ENCODE measurements at places on chromosomes 4 and X. TPM values are rescaled to one million over a fixed set of nuclear protein-coding genes. Genes with fewer than 3 reads are reported as not detected.
A peak's percentile ranks its signal among the peaks of the same experiment; 100 is the strongest.

GRCh38 chrX:148664995-148665394 is 164.6 kb downstream of the AFF2 start:
- DNase-seq = no peak

DNA sequence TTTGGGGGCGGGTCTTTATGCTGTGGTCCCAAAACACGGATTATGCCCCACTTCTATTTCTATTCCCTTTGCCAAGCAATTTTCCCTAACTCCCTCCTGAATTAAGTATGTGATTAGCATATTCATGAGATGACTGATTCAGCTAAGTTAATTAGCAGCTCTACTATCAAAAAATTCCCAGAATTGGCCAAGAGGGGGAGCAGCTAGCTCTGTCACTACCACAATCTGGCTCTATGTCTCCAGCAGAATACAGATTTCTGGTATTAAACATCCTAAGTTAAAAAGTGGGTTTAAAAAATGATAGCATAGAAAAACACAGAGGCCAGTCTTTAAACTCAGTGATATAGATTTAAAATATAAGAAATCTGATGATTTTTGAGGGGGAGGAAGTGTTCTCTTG is 80.3 kb downstream of the GPC4 start:
- DNase-seq = peak; percentile 41

DNA sequence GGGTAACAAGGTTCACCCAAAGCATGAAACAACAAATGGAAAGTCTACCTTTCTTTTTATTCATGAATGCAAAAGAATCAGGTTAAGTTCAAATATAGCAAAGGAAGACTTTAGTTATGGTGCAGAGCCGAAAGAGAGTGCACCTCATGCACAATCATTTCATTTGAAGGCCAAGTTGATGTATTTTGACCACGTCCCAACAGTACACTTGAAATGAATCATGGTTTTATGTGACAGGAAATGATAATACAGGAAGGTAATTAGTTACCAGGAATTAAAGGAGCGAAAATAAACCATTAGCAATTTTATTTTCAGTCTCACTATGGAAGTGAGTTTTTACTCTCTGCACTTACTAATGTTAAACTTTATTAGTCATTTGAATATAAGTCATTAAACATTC is 281.2 kb upstream of the DIAPH2 start:
- DNase-seq = no peak

DNA sequence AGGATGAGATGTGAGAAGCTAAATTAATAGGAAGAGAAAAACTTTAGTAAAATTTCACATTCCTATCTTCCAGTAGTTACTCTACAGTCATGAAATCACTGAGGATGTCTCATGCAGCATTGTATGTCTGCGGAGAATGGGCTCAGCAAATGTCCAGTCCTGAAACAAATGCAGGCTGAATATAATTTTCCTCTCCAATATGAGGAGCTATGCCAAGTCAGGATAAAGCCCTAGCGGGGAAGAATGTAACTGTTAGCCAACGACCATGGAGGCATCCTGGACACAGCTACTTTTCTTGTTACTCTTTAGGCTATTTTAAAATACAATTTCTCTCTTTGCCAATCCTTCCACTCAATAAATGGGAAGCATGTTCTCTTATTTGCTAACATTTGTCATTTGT is 127.7 kb downstream of the PRKX start:
- no peak for DNase-seq

DNA sequence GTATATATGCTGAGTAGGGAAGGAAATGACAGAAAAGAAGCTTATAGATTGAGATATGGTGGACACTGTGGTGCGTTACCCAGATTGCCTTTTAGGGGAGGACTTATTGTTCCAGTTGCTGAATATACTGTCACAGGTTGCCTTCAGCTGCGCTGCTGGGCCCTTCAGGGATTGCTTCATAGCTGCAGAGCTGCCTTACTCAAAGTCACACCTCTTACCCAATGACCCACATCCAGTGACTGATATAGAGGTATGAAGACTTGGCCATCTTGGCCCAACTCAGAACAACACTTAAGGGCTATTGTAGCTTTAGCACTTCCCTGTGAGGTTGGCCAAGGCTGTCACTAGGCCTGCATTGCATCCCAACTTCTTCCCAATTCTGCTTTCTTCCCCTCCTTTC is 63.4 kb upstream of the TMEM164 start:
- DNase-seq = no peak

- no peak for DNase-seq
These were observed 83.1 kb downstream of the MAGED1 start for GRCh38 chrX:51976503-51976902.

- no peak for DNase-seq
These were observed 133.8 kb downstream of the DDX53 start for GRCh38 chrX:23133551-23133950.

- DNase-seq = no peak
These were observed 280.2 kb upstream of the SLC7A11 start for GRCh38 chr4:138522366-138522765.

- DNase-seq = no peak
These were observed 61.5 kb downstream of the CORIN start for GRCh38 chr4:47776353-47776752.

- DNase-seq = no peak
These were observed 103.9 kb upstream of the PAQR3 start for GRCh38 chr4:79043138-79043537.

- no peak for DNase-seq
These were observed 64.4 kb downstream of the HAUS3 start for GRCh38 chr4:2177443-2178093.

DNA sequence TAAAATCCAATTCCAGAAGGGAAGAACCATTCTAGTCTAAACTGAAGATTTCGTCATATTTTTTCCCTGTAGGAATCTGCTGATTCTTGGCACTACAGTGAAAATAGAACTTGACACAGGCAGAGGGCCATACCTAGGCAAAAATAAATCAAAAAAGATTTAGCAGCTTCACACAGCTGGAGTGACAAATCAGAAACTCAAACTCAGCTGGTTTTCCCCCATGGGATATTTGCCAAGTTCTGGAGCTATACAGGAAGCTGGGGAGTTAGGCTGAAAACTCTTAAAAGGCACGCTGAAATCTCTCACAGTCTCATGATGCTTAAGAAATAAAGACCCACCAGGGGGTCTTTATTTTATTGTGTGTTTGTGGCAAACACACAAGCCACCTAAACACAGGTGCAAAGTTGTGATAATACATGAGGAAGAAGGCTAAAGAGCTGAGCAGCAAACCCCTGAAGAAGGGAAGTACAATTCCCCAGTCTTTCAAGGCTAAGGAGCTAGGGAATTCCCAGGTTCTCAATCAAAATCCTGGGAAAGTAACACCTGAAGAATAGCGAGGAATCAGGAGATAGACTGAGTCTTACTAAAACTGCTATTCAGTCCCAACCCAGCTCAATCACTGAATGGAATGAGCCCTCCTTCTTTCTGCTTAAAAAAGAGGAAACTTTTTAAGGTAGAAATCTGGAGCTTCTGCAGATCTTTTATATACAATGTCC is 32.1 kb upstream of the BEND2 start:
- DNase-seq = no peak

GRCh38 chr4:150826306-150826705 is 188.8 kb downstream of the LRBA start:
- DNase-seq = no peak

- DNase-seq = no peak
These were observed 23.4 kb upstream of the PLCXD1 start for GRCh38 chrX:257681-258289.

GRCh38 chr4:60847614-60848013 is 352.5 kb upstream of the ADGRL3 start:
- DNase-seq = no peak

- DNase-seq = no peak
These were observed 131.1 kb upstream of the STIM2 start for GRCh38 chr4:26729547-26729946.

DNA sequence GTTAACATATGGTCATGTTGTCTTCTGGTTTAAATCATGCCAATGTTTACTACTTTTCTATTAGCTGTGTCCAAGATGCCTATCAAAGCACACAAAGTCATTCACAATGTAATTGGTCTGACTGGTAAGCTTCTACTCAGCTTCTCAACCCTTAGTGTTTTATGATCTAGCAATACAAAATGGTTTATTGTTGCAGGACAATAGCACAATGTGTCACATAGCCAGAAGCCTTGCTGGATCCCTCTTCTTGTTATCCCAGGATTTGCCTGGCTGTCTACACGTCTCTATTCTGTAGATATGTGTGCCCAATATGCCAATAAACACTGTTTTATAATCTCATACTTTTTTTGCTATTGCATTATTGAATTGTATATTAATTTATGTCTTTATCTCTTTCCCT is 1111.0 kb upstream of the AGA start:
- no peak for DNase-seq

- DNase-seq = no peak
These were observed 73.9 kb upstream of the VCX3B start for GRCh38 chrX:8390771-8391170.

DNA sequence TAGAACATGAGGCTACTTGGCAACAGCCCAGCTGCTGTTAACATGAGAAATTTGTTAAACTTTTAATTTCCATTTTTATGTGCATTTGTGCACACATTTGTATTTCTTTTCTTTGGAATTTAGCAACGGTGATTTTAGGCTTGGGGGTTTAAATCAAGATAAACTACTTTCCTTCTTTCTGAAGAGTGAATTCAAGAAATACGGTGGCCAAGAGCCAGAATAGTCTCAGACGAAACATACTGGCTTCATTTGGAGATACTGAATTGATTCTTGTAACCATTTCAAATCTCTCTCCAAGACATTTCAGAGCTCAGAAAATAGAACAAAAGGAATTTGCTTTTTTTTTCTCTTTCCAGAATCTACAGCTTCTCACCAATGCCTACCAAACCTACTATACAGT is 134.1 kb upstream of the SCML1 start:
- no peak for DNase-seq

GRCh38 chr4:9964879-9965278 is 56.4 kb downstream of the SLC2A9 start:
- DNase-seq = no peak

DNA sequence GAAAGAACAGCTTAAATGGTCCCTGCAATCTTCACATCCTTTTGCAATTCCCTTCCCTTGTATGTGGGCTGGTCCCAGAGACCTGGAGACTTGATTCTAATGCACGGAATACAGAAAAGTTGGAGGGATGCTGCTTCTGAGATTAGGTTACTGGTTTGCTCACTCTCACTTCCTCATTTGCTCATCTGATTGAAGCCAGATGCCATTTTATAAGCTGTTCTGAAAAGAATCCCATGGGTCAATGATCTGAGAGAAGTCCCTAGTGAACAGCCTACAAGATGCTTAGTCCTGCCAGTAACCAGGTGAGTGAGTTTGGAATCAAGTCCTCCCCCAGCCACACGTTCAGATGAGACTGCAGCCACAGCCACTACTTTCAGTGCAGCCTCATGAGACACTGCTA is 35.9 kb downstream of the MAGEA1 start:
- DNase-seq = no peak

DNA sequence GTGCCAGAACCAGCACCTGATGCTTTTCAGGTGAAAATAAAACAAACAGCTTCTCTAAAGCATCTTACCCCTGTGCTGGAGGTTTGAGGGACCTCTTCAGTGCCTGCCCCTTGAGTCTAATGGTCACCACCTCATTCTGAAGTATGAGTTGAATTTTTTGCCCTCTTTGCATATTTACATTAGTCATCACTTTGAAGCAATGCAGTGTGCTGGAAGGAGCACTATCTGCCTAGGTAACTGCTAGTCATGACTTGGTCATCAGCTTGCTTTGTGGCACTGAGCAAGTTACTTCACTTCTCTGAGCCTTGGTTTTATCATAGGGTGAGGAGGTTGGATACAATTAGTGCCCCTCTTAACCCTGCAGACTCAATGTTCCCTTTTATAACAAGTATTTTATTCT is 44.9 kb downstream of the SPATA18 start:
- no peak for DNase-seq

- DNase-seq = no peak
These were observed 193.0 kb upstream of the LCORL start for GRCh38 chr4:18214411-18215055.

- no peak for DNase-seq
These were observed 70.9 kb upstream of the FBXW7 start for GRCh38 chr4:152606753-152607152.

GRCh38 chrX:72028701-72029470 is 102.8 kb downstream of the RTL5 start:
- DNase-seq = no peak

GRCh38 chr4:100083289-100083688 is 107.0 kb downstream of the DDIT4L start:
- DNase-seq = no peak

- DNase-seq = no peak
These were observed 71.6 kb downstream of the NEK1 start for GRCh38 chr4:169540774-169541173.

- no peak for DNase-seq
These were observed 285.0 kb downstream of the SHOX start for GRCh38 chrX:915427-916229.

DNA sequence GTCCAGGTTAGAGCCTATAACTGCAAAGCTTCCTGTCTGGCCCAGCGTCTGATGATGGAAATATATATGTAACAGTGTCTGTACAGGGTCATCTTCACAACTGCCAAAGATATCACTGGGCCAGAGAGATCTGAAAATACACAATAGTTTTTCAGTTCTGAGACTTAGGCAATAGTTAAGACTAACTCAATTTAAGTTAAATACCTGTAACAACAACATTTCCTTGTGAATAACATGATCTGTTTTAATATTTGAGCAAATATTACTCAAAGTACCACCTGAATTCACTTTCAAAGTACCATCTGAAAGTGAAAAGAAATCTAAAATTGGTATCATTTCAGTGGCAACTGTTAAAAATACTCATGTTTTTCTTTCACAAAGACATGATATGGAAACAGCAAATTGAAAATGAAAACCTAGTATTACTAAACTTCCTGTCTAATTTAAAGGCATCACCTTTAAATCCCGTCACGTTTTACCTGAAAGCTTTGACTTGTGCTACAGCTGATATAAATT is 9.6 kb downstream of the ZAR1 start:
- no peak for DNase-seq

Gene VGLL1
- total RNA-seq = 92.2 TPM

Gene ADAMTS3
- 0.07 TPM for total RNA-seq

Gene DMP1
- total RNA-seq = not detected

Gene P2RY10
- not detected for total RNA-seq

Gene LANCL3
- total RNA-seq = 2.2 TPM

Gene CT45A5
- total RNA-seq = not detected

Gene ATP2B3
- total RNA-seq = not detected

Gene SMR3B
- total RNA-seq = not detected

Gene HPGD
- 4.5 TPM for total RNA-seq

Gene LRAT
- 7.0 TPM for total RNA-seq

Gene PIR
- total RNA-seq = 40.9 TPM

Gene GAGE13
- not detected for total RNA-seq

Gene AFF2
- 0.17 TPM for total RNA-seq

Gene TMPRSS11E
- total RNA-seq = not detected

Gene ARHGEF6
- total RNA-seq = 0.17 TPM

Gene GAGE12F
- not detected for total RNA-seq

Gene SRPX2
- total RNA-seq = 45.4 TPM

Gene FAT1
- total RNA-seq = 210 TPM

Gene GAGE12J
- not detected for total RNA-seq

Gene PAGE4
- total RNA-seq = not detected

Gene PHEX
- total RNA-seq = 0.66 TPM

Gene ARMCX1
- total RNA-seq = 0.92 TPM

Gene TRIM75
- total RNA-seq = not detected

Gene STPG2
- total RNA-seq = not detected

Gene COX7B2
- total RNA-seq = not detected

Gene LGI2
- 0.86 TPM for total RNA-seq

Gene SPANXN3
- not detected for total RNA-seq

Gene ARHGEF9
- total RNA-seq = 24.7 TPM

Gene GPR173
- total RNA-seq = 0.68 TPM

Gene SUPT20HL1
- not detected for total RNA-seq

Gene TMPRSS11F
- not detected for total RNA-seq
